NCI-H1105 treated with DMSO at 0.1 percent for 48 hours (cell line): ENCODE measurements at places on chromosomes 11 and 22.

DNA sequence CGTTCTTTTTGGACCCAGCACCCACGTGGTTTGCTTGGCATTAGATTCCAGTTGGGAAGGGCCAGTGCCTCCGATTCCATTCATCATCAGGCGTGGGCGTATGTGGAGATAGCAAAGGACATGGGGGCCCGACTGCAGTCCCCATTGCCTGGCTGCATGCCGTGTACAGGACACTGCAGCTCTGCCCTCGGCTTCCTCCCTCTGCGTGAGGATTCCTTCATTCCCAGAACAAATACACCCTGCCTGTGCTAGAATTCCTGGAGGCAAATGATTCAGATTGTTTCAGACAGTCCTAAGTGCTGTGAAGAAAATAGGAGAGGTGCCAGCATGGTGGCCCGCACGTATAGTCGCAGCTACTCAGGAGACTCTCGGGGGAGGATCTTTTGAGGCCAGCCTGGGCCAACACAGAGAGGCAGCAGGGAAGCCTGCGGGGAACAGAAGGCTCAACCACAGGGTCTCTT, 15.4 kb downstream of the DERL3 start:
- no peak for DNase-seq

DNA sequence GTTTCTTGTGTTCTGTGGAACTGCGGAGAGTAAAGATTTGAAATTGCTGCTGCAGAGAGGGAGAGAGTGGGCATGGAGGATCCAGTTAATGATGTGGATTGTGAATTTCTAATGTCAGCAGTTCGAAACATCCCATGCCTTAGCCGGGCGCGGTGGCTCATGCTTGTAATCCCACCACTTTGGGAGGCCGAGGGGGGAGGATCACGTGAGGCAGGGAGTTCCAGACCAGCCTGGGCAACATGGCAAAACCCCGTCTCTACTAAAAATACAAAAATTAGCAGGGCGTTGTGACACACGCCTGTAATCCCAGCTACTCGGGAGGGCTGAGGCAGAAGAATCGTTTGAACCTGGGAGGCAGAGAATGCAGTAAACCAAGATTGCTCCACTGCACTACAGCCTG, 1.1 kb upstream of the CAVIN3 start:
- no peak for DNase-seq

GRCh38 chr11:12074529-12075195, 35.7 kb upstream of the MICAL2 start:
- DNase-seq = no peak

- no peak for DNase-seq
Observed at GRCh38 chr11:106913141-106913540, 105.1 kb downstream of the GUCY1A2 start.

DNA sequence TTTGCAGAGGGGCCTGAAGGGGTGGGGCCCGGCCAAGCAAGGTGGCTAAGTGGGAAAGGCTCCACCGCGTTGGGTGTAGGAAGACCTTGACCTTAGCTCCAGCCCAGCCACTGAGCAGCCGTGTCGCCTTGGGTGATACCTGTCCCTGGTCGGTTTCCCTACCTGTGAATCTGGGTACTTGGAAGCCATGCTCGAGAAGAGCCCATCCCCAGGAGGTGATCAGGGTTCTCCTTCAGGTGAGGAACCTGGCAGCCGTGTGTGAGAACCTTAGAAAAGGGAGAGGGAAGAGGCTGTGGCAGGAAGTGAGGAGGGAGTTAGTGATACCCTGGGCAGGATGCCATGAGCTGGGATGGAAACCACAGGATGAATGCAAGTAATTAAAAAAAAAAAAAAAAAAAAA, 21.6 kb downstream of the PPARA start:
- peak; percentile 1 for DNase-seq

DNA sequence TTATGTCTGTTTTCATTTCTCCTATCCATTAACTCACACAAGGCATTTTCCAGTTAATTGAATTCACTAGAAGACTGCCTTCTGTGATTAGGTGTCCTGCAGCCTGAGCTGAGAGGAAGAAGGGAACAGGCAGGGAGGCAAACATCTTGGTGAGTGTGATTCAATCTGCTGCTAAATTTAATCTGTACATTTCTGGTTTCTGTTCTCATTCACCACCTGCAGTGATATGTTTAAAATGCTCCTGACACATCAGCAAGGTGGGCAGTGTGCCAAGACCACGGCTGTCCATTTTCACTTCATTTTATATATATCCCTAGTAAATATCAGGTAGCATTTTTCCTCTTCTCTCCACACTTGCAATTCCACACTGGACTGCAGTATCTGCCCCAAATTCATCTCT, 416.5 kb downstream of the TMEM135 start:
- peak; percentile 35 for DNase-seq

DNA sequence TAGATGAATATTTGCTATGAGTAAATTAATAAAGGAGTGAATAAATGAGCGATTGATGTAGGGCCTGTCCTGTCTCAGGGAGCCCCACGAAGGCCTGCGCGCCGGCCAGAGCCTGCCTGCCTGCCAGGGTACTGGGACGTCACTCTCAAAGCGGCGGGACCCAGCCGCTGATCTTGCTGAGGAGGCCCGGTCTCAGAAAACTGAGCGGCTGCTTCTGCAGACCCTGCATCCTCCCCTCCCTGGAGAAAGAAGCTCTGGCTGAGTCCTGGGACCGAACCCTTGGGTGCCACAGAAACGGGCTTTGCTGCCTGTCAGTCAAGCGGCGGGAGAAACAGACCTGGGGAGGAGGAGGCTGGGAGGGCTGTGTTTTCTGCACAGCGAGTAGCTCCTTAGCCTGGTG, 91.6 kb upstream of the B3GAT1 start:
- no peak for DNase-seq

GRCh38 chr22:26968859-26969523, 311.6 kb downstream of the MIAT start:
- DNase-seq = no peak

DNA sequence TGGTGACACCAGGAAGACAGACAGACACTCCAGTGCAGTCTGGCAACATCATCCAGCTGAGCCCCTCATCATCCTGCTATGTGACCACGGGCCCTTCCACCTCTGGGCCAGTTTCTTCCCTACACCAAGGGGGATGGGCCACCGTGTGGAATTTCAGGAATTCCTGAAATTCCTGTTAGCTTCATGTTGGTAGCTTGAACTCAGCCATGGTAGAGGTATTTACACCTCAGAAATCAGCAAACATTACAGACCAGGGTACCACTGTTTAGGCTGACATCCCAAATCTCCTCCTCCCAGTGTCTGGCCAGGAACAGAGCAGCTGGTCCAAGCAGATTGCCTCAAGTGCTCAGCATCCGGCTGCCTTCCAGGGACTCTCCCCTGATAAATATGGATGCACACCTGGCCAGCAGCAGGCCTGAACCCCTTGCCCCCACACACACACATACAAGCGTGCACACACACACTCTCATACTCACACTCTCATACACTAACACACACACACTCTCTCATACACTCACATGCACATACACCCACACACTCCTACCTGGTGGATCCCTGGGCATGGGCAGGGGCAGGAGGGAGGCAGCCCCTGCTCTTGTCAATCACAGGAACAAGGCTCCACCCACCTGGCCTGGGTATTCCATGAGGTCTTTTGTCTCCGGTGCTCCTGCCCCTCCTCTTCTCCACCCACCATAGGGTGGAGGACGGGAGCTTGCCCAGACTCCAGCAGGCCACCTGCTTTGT, 85.2 kb downstream of the BUD13 start:
- no peak for DNase-seq

- DNase-seq = no peak
Observed at GRCh38 chr11:36306888-36307287, 10.8 kb downstream of the PRR5L start.
